NCI-H1105 (cell line): ENCODE measurements at places on chromosomes 12 and 14.
A peak's percentile ranks its signal among the peaks of the same experiment; 100 is the strongest.

GRCh38 chr12:132384916-132385774 lies 55.8 kb upstream of the GALNT9 start:
- DNase-seq = no peak

DNA sequence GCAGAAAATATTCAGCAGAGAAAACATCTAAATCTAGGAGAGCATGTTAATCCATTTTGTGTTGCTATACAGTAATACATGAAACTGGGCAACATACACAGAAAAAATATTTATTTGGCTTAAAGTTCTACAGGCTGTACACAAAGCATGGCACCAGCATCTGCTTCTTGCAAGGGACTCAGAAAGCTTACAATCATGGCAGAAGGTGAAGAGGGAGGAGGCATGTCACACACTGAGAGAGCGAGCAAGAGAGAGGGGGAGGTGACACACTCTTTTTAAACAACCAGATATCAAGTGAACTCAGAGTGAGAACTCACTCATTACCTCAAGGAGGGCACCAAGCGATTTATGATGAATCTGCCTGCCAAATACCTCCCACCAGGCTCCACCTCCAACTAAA lies 94.2 kb upstream of the CNOT2 start:
- DNase-seq = no peak

DNA sequence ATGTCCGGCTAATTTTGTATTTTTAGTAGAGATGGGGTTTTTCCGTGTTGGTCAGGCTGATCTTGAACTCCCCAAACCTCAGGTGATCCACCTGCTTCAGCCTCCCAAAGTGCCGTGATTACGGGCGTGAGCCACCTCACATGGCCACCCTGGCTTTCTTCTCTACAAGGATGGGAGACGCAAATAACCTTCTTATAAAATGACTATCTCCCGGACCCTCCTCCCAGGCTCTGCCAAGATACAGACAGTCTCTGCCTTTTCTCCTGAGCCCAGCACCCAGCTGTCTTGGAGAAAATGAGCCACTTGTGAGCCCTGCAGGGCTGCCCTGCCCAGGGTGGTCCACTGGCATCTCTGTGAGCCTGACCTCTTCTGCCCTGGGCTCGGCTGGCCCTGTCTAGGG lies 34.7 kb upstream of the RBM19 start:
- DNase-seq = no peak

GRCh38 chr14:89507926-89508460 lies 91.0 kb upstream of the FOXN3 start:
- DNase-seq = no peak

GRCh38 chr14:104586832-104587620 lies 7.5 kb downstream of the C14orf180 start:
- DNase-seq = no peak

GRCh38 chr12:51205350-51205749 lies 12.5 kb downstream of the POU6F1 start:
- DNase-seq = no peak

GRCh38 chr14:89110110-89110509 lies 285.7 kb downstream of the TTC8 start:
- no peak for DNase-seq

GRCh38 chr14:50551877-50552276 lies 8.1 kb upstream of the ATL1 start:
- no peak for DNase-seq

- DNase-seq = no peak
Measured at GRCh38 chr14:37565550-37565949, 29.5 kb downstream of the FOXA1 start.

- no peak for DNase-seq
Measured at GRCh38 chr14:71361336-71361735, 454.1 kb downstream of the PCNX1 start.

- no peak for DNase-seq
Measured at GRCh38 chr12:41663598-41664265, 475.6 kb downstream of the PDZRN4 start.

GRCh38 chr12:9256341-9256740 lies 48.1 kb upstream of the PZP start:
- DNase-seq = no peak

- no peak for DNase-seq
Measured at GRCh38 chr14:23380197-23380914, 3.5 kb downstream of the CMTM5 start.

GRCh38 chr12:128818065-128819022 lies 5.4 kb downstream of the SLC15A4 start:
- DNase-seq = no peak

GRCh38 chr14:94307410-94307992 lies 14.4 kb upstream of the SERPINA10 start:
- no peak for DNase-seq

DNA sequence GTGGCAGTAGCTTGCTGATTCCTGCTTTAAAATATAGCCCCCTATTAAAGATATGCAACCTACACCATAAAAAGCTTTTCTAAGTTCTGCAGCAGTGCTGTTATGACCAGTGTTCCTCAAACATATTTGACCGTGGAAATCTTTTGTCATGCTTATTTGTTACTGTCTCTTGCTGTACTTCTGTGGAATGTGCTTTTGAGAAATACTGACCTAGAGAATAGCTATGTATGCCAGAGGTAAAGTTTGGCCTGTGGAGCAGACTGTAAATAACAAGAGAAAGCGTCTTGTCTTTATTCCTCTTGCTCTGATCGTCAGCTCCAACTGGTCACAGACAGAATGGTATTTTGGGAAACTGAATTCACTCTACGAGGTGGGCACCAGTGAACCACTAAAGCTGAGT lies 239.0 kb downstream of the FBXL14 start:
- DNase-seq = no peak

DNA sequence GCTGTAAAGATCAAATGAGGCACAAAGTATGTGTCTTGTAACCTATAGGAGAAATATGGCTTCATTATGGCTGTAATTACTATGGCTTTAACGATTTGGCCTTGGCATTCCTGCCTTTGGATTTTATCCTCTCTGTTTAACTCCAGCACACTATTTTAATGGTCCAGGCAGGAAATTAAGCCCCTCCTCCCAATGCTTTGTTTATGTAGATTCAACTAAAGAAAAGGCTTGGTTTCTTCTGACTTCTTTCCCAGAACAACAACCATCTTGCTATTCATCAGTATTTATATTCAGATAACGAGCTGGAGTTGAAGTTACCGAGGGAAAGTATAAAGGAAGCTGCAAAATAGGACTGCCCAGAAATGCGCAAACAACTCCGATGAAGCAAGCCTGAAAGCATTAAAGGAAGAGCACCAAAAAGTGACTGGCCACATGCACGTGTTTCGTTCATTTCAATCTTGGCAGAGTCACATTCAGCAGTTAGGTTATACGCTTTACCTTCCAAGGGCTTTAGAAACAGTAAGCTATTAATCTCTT lies 104.6 kb downstream of the NELL2 start:
- no peak for DNase-seq

DNA sequence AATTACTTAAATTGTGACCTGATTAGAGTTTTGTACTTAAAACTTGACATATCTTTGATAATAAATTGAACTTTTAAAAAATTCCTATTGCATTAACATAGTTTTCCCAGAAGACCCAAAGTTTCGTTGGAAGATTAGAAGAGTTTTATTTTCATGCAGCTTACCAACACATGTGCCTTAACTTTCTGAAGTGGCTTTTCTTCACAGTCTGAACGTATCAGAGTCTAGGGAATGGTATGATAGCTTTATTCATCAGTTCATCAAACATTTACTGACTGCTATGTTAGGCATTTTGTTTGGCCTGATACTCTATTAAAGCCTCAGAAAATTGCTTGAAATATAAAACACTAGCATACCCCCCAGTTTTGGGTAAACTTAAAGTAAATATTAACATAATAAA lies 65.2 kb downstream of the MARK3 start:
- no peak for DNase-seq

GRCh38 chr12:129200576-129200975 lies 347.3 kb downstream of the GLT1D1 start:
- DNase-seq = no peak

- DNase-seq = no peak
Measured at GRCh38 chr12:47982311-47982710, 18.9 kb downstream of the TMEM106C start.

DNA sequence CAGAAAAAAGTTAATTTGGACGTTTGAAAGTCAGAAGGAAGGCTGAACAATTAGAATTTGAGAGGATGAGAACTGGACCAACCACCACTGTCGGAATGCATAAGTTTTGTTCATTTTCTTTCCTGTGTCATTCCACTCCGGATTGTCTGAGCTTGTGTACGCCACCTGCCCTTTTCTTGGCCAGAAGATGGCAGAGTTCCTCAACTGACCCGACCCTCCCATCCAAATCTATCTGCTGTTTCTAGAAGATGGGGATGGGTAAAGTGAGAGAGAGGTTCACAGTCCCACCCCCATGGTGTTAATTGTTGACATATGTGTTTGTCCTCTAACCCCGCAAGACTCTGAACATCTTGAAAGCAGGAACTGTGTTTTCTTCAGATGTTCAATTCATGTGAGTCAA lies 388.0 kb downstream of the VRK1 start:
- no peak for DNase-seq

DNA sequence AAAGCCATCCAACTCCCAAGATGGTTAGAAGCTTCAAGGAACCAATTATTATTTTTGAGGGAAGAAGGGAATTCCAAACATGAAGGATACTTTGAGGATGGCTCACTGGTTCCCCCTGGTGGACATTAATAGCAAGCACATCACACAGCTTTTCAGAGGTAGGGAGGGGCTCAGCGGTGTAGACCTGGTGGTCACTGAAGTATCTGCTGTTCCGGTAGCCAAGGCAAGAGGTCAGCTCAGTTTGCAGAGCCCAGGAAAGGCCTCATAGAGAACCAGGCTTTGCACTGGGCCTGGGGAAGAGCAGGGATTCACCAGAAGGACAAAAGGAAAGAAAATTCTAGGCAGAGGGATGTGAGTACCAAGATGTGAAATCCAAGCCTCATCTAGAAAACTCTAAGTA lies 118.7 kb downstream of the KSR2 start:
- DNase-seq = peak; percentile 29

DNA sequence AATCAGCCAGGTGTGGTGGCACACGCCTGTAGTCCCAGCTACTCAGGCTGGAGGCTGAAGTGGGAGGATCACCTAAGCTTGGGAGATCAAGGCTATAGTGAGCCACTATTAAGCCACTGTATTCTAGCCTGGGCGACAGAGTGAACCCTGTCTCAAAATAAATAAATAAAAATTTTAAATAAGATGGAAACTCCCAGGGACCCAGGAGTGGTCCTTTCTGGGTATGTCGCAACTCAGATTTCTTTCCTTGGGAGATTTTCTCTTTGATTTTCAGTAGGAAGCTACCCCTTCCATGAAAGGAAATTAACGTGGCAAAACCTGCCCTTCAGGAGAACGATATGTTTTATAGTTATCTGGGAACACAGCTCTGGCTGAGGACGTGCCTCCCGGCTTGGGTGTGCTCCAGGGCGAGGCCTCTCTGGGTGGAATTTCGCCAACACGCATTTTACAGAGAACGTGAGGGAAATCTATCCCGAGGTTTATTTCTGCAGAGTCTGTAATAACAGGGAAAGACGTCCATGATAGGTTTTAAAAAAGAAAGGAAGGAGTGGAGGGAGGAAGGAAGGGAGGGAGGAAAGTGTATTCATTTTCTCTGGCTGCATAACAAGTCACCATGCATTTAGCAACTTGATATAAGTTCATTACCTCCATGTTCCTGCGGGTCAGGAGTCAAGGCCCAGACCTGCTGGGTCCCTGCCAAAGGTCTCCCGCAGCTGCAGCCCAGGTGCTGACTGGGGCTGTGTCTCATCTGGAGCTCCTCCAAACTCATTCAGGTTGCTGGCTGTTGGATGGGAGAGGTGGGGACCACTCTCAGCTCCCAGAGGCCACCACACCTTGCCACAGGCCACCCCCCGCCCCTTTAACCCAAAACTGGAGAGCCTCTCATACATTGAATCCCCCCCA lies 80.6 kb upstream of the GSC start:
- DNase-seq = peak; percentile 65

GRCh38 chr12:34126805-34127204 lies 104.5 kb downstream of the ALG10 start:
- no peak for DNase-seq

GRCh38 chr14:80575763-80576162 lies 364.5 kb upstream of the DIO2 start:
- no peak for DNase-seq

DNA sequence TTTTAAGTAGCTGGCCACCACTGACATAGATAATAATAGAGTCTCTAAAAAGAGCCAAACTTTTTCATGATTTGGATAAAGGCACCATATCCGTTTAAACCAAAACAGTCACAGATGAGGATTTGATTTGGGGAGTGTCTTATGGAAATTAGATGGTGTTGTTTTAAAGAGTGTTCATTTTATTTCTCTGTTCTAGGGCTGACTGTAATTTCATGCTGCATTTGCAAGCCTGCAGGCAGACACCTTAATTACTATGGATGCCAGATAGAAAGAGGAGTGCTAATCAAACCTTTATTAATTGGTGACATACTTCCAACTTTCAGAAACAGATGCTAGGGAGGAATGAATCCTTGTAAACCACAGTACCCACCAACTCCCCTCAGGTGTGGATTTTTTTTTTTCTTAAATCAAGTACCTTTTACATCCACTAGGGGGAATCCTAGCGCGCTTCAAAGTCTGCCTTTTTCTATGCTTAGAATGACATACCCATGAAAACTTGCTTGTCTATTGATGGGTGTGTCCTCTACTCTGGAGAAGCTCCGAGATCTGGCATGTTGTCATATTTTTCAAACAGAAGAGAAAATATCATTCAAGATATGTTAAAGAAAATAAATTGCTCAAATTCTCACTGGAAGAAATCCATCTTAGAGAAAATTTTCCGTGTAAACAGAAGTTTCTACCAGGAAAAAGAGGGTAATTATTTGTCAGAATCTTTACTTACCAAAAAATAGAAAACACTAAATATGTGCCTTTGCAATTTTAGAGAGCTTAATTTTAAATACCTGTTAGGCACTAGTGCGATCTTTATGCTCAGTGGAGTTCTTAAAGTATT lies 14.2 kb upstream of the PLXNC1 start:
- DNase-seq = peak; percentile 59

- DNase-seq = no peak
Measured at GRCh38 chr12:42447371-42447786, 121.4 kb downstream of the PPHLN1 start.

- DNase-seq = no peak
Measured at GRCh38 chr14:86179980-86180379, 650.0 kb downstream of the FLRT2 start.

- DNase-seq = no peak
Measured at GRCh38 chr14:96586921-96587822, 85.0 kb downstream of the PAPOLA start.

DNA sequence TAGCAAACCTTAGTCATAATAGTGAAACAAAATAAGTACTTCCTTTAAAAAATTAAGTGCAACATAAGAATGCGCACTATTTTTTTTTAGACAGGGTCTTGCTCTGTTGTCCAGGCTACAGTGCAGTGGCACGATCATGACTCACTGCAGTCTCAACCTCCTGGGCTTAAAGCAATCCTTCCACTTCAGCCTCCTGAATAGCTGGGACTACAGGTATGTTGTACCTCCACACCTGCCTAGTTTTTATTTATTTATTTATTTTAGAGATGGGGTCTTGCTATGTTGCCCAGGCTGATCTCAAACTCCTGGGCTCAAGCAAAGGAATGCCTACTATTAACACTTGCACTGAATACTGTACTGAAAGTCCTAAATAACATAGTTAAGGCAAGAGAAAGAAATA lies 93.8 kb downstream of the NUMB start:
- DNase-seq = no peak

- DNase-seq = no peak
Measured at GRCh38 chr14:102929241-102930137, 7.0 kb downstream of the AMN start.
